Large intestine (tissue), 12 donors: ENCODE measurements at places on chromosomes 7 and 10. TPM values are rescaled to one million over a fixed set of nuclear protein-coding genes. Genes with fewer than 3 reads are reported as not detected.

DNA sequence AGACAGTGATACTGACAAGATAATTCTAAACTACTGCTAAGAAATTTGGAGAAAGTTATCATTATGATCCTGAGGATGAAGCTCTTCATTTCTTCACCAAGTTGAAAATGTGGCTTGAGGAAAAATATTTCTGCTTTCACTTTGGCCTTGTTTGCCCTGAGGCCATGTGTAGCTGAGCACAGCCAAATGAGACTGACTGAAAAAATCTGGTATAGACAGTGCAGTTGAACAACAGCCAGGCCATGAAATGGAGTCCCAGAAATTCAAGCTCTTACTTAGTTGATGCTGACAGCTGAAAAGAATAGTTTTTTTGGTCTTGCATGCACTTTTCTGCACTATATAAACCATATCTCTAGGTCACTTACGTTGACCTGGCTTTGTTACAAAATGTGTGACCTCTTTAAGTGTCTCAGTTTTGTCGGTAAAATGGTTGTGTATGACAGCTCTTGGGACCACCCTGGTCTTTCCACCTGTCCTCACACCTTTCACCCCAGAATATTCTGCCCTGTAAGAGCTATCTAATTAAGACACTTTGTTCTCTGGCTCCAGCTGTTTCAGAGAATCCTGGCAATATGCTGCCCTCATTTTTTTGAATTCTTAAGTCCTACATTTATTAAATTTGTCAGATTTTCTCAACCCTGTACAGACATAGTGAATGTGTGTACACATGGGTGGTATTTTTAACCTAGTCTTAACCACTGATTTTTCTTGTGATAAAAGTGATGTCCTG is 91.3 kb downstream of the CD36 start:
- DNase-seq, result no peak

DNA sequence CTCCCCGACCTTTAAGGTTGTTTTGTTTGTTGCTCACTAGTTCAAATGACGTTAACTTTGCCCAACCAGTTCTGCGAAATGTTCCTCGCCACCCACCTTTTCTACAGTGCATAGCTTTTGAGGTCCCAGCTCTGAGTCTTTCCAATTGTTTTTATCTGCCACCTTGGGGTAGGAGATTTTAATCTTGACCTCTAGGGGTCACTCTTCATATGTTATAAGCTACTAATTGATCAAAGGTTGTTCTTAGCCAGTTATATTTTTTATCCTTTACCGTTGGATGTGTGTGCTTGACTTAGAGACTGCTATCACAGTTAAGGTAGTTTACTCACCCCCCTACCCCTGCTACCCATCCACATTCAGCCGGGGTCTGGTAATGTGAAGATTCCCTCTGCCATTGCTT is 372.4 kb downstream of the SUGCT start:
- no peak for DNase-seq

Gene CUBN
- polyA plus RNA-seq, result 73.9 TPM

GRCh38 chr7:12635830-12636229 is 51.6 kb upstream of the ARL4A start:
- no peak for DNase-seq

GRCh38 chr7:98303906-98304305 is 22.4 kb downstream of the BRI3 start:
- no peak for DNase-seq

Gene FHIP2A
- 18.8 TPM for polyA plus RNA-seq

GRCh38 chr10:63718006-63718405 is 196.8 kb downstream of the REEP3 start:
- no peak for DNase-seq

DNA sequence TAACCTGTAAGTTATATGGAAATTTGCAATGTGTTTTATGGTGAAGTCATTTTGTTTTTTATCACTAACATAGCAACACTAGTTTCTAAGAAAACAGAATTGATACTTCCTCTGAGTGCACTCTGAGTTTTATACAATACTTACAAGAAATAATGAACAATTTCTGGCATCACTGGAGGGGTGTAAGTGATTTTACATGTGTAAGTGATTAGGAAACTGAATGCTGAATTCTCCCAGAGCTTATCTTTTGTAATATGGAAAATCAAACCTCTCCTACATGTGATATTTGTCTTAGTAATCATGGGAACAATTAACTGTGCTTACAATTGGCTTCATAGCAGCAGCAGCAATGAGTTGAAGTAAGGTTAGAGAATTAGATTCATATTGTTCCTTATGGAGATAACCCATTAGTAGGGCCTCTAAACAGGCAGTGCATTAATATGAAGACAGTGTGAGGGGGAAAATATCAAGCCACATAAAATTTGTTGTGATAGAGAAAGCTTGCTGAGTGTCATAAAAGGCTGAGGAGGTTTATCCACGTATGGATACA is 37.4 kb downstream of the SEMA3C start:
- DNase-seq, result no peak

Gene TMEM273
- 5.5 TPM for polyA plus RNA-seq

DNA sequence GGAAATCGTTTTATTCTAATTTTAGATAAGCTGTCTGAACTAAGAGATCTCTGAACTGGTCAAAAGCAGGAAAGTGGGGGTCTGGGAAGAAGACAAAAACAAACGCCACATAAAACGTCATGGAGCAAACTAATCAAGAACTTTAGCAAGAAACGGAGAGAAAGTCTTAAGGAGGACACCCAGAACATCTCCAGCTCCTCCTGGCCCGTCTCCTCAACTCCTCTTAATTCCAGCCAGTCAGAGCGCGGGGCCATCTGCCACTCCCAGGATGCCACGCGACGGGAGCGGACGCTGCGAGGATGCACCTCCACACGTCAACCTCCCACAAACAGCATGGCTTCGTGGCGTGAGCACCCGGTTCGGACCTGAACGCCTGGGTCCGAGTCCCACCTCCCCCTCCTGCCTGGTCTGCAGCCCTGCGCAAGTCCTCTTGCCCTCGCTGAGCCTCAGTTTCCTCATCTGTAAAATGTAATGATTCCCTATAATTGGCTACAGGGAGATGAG is 598 bp downstream of the MMS19 start:
- peak; percentile 74 for DNase-seq

DNA sequence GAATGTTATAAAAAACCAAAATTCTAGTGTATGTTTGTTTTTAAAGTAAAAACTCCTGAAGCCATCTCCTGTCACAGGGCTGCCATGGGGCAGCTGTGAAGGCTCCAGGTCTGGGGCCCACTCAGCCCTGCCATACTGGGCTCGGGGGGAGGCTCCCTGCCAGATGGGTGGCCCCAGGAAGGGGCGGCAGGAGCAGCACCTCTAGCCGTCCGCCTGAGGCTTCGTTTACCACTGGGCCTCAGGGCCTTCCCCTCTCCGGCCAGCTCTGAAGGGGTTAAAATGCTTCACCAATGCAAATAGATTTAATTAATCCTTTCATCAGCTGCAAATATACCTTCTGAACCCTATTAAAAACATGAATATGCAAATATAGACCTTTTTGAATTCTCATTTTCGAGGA is 139.0 kb downstream of the ELFN1 start:
- no peak for DNase-seq

DNA sequence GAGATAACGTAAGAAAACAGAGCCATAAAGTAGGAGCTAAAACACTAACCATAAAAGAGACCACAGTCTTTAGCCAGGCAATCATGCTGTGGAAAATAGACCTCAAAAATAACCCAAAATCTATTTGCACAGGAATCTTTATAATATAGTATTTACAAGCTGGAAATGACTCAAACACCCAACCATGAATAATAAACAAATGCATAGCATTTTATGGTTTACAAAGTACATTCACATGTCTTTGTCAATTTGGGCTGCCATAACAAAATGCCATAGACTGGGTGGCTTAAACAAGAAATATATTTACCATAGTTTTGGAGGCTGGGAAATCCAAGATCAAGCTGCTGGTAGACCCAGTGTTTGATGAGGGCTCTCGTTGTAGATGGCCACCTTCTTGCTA is 65.5 kb upstream of the GRB10 start:
- DNase-seq, result no peak

Gene ABCB1
- polyA plus RNA-seq, result 7.0 TPM

- DNase-seq, result no peak
These were observed 179.3 kb upstream of the CSTF2T start for GRCh38 chr10:51878695-51879094.

Gene ZNF804B
- polyA plus RNA-seq, result 0.04 TPM

DNA sequence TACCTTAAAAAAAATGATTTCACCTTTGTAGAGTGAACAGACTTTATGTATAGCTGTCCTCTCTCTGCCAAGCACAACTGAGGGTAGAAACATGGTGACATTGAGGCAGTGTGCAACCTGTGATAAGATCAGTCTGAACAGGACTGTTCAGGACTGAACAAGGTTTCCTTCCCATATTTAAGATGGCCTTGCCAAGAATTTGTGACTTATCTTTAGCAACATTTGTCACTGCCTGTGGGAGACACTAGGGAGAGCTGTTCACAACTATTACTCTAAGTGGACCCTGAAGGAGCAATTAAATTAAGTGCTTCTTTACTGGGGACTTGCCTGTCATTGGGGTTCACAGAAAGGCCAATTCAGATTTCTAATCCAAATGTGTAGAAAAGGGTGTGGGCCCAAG is 6.7 kb downstream of the OR13A1 start:
- peak; percentile 2 for DNase-seq

Gene PHYHIPL
- 19.1 TPM for polyA plus RNA-seq

DNA sequence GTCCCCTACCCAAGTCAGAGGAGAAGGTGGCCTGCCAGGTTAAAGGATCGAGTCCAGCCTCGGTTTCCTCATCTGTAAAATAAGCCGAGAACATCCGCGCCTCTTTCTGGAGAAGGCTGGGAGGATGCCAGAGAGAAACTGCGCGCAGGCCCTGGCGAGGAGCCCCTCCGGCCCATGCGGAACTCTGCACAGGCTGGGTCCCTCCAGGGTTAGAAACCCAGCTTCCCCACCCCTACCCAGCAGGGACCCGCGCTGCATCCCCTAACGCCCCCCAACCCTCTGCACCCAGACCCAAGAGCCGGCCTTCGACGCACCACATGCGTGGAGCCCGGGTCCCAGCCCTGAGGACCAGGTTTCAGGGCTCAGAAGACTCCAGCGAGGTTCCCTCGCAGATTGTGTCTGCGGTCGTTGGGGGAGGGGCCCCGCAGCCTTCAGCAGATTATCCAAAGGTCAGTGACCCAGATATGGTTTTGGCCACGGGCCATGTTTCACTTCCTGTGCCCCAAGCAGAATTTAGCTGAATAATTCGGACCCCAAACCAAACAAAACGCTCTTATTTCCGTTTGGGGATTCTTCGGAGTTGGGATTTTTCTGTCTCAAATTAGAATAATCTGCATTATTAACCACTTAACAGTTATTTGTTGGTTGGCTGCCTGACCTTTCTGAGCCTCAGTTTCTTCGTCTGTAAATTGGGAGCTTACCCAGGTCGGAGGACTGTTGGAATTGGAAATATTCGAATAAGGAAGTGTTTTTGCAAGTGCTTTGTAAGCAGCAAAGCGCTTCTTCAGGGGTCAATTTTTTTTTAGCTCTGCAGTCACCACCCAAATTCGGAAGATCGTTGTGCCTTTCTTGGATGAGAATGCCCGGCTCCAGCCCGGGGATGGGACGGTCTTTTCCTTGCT is 167.7 kb downstream of the UBE2H start:
- no peak for DNase-seq

DNA sequence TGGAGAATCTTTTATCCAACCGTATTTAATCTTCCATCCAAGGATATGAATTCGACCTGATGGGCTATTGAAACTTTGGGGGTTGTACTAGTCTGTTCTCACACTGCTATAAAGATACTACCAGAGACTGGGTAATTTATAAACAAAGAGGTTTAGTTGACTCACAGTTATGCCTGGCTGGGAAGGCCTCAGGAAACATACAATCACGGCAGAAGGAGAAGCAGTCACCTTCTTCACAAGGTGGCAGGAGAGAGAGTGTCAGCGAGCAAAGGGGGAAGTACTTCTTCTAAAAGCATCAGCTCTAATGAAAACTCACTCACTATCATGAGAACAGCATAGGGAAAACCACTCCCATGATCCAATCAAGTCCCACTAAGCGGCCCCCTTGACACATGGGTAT is 43.8 kb downstream of the EPDR1 start:
- no peak for DNase-seq

DNA sequence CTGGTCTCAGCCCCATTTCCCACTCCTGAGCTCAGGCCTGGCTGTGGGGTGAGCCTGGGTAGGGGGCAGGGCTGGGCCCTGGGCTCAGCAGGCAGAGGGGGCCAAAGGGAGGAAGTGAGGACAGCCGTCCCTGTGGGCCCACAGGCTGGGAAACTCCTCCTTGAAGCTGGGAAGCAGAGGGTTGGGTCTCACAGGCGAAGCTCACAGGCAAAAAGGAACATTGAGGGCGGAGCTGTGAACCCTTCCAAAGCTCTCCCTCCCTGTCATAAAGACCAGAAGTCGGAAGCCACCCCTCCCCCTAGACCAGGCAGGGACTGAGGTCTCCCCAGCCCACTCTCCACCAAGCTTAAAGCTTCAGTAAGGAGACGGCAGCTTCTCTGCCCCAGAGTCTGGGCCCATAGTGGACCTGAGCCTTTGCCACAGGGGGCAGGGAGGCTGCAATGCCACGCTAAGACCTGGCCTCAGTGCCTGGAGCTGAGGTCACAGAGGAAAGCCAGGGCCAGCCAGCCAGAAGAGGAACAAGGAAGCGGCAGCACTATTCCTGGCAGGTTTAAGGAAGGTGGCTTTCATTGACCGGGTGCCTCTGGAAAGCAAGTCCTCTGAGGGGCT is 1.0 kb upstream of the KCP start:
- no peak for DNase-seq

DNA sequence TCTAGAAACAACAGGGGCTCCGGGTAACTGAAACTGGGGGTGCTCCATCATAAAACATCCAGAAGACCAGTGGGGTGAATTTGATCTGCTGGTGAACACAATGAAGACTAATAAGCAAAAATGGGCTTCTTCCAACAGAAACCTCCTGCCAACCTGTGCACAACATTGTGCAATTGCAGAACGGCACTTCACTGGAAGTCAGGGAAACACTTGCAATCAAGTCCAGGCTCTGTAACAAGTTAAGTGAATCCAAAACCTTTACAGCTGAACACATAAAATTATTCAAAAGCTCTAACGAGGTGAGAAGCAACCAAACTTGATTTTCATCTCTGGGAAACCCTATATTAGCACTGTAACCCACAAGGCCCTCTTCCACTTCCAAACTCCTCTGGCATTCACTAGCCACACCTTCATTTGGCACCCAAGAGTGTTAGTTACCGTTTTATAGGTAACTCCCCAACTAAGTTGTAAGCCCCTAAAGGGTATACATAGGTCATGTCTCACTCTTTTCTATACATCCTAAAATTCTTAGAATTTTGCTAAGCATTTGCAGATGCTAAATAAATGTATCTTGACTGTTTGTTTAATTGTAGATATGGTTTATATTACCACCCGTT is 22.0 kb downstream of the IMMP2L start:
- DNase-seq, result no peak

- DNase-seq, result no peak
These were observed 23.6 kb downstream of the GNA12 start for GRCh38 chr7:2820508-2820934.
